ENCODE measurements at places on chromosomes 6 and 20. TPM values are rescaled to one million over a fixed set of nuclear protein-coding genes. Genes with fewer than 3 reads are reported as not detected.

The ANGPT4 gene
- total RNA-seq: not detected

The ZNF391 gene
- 4.7 TPM for total RNA-seq

The EPHA7 gene
- total RNA-seq: 0.57 TPM

The PHF3 gene
- 59.8 TPM for total RNA-seq

The RIMS1 gene
- total RNA-seq: not detected

The SMLR1 gene
- total RNA-seq: not detected

The NNAT gene
- total RNA-seq: not detected

The COQ3 gene
- 14.4 TPM for total RNA-seq

The PPIL6 gene
- 13.0 TPM for total RNA-seq

The POM121L2 gene
- total RNA-seq: not detected

The BTBD3 gene
- 17.6 TPM for total RNA-seq

The CST2 gene
- not detected for total RNA-seq

The SNRNP48 gene
- 21.7 TPM for total RNA-seq

The SLC17A3 gene
- total RNA-seq: not detected

The CDSN gene
- 1.0 TPM for total RNA-seq

The BTNL2 gene
- total RNA-seq: not detected

The NKX2-4 gene
- total RNA-seq: not detected

The MMP24 gene
- 0.45 TPM for total RNA-seq

The LSM2 gene
- 74.3 TPM for total RNA-seq

The LINC00237 gene
- total RNA-seq: not detected

The DAAM2 gene
- not detected for total RNA-seq

The OR2H1 gene
- total RNA-seq: not detected

The FOXQ1 gene
- total RNA-seq: 57.0 TPM

The OVOL2 gene
- total RNA-seq: 20.7 TPM

The OR14J1 gene
- total RNA-seq: not detected

The BNIP5 gene
- not detected for total RNA-seq

The CLVS2 gene
- not detected for total RNA-seq

The LY6G5C gene
- 2.6 TPM for total RNA-seq

The RAD21L1 gene
- 0.60 TPM for total RNA-seq

The LY6G6D gene
- total RNA-seq: not detected

Data from PC-9 (cell line).